Right renal cortex interstitium (tissue), 3 donors: ENCODE measurements at places on chromosomes 7 and 10. TPM values are rescaled to one million over a fixed set of nuclear protein-coding genes. Genes with fewer than 3 reads are reported as not detected.

CHST15 gene
- 20.6 TPM for polyA plus RNA-seq

TLX1 gene
- not detected for polyA plus RNA-seq

CADPS2 gene
- polyA plus RNA-seq, result 60.7 TPM

SLC39A12 gene
- polyA plus RNA-seq, result not detected

LRIT1 gene
- polyA plus RNA-seq, result not detected

PCLO gene
- polyA plus RNA-seq, result 7.6 TPM

PGAM2 gene
- polyA plus RNA-seq, result 2.9 TPM

AASS gene
- polyA plus RNA-seq, result 43.8 TPM

HMX3 gene
- not detected for polyA plus RNA-seq

VSTM4 gene
- 13.4 TPM for polyA plus RNA-seq

ZFAND4 gene
- polyA plus RNA-seq, result 13.4 TPM

EXOC4 gene
- 81.9 TPM for polyA plus RNA-seq

IL15RA gene
- 1.2 TPM for polyA plus RNA-seq

GPR26 gene
- polyA plus RNA-seq, result not detected

UPK3BL2 gene
- polyA plus RNA-seq, result 4.4 TPM

CACNB2 gene
- 3.3 TPM for polyA plus RNA-seq

GRCh38 chr10:43852149-43852548, 203.5 kb upstream of the ZNF32 start:
- no peak for DNase-seq

DNA sequence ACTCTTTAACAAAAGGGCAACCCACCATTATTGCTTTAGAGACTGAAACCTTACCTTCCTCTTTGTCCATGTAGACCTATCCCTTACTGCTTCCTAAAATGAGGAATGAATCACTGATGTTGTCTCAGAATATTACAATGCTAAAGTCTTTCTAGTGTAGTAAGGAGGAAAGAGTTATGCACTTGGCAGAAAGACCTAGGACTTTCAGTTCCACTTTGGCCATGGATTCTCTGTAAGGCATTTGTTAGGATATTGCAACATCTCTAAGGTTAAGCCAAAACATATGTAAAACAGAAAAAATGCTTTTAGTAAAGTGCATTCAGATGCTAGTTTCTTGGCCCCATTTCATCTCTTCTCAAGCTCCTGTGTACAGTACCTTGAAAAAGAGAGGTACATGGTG, 230.9 kb downstream of the PARD3 start:
- no peak for DNase-seq

GRCh38 chr10:47456794-47457527, 27.0 kb downstream of the ANXA8 start:
- DNase-seq, result no peak

DNA sequence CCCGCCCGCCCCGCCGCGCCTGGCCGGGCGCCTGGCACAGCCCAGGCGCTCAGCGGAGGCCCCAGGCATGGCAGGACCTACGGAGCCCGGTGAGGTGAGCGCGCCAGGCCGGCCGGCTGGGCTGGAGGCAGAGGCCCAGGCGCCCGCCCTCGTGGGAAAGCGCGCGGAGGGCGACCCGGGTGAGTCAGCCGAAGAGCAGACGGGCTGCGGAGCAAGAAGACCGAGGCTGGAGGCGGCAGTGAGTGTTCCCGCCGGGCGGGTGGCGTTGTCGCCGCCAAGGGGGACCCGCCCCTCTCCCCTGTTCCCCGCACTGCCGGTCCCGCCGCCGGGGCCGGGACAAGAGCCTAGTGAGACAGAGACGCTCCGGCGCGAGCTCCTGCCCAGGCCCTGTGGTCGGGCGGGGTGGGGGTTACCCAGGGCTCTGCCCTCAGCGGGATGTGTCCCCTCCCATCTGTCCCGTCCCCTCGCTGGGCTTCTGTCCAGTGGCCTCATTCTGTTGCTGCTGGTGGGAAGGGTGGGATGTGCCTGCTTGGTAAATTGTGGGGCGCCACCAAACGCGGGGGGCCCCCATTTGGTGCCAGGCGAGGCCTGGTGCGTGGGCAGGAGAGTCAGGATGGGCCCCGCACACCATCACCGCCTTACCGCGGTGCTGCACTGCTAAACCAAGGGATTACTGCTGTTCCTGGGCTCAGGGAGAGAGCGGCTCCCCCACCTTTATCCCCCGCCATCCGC, 17.0 kb upstream of the NODAL start:
- no peak for DNase-seq

DNA sequence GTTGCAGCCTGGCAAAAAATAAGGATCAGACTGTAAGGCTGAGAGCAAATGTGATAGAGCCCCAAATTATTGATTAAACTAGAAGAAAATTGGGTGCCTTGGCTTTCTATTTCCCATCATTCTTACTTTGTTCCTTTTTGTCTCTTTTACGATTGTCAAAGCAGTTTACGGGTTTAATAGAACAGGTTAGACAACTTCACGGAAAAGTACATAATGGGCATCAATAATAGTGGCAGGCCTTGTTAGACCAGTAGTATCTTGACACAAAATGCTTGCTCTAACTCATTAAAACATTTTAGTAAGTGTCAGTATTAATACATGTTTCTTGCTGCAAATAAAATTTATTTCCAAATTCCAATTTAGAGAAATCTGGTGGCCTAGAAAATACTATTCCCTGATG, 14.5 kb upstream of the GGCT start:
- no peak for DNase-seq

- peak; percentile 45 for DNase-seq
Observed at GRCh38 chr10:59362959-59363381, 621 bp upstream of the FAM13C start.

DNA sequence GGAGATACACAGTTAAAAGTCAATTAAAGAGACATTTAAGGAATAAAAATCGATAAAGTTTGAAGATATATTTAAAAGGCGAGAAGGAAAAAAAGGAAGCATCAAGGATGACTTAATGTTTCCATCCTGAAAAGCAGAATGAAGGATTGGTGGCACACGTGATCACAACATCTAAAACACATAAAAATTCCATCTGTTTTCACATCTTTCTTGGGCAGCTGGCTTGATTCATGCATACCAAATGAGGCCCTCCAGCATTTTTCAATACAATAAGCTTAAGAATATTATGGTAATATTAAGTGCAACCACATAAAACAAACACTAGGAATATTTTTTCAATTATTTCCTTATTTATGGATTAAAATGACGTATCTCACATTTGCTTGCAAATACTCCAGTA, 112.6 kb downstream of the TPK1 start:
- DNase-seq, result no peak

GRCh38 chr10:76337641-76338040, 906.2 kb downstream of the LRMDA start:
- no peak for DNase-seq

GRCh38 chr10:75426880-75427279, 4.5 kb upstream of the LRMDA start:
- no peak for DNase-seq

DNA sequence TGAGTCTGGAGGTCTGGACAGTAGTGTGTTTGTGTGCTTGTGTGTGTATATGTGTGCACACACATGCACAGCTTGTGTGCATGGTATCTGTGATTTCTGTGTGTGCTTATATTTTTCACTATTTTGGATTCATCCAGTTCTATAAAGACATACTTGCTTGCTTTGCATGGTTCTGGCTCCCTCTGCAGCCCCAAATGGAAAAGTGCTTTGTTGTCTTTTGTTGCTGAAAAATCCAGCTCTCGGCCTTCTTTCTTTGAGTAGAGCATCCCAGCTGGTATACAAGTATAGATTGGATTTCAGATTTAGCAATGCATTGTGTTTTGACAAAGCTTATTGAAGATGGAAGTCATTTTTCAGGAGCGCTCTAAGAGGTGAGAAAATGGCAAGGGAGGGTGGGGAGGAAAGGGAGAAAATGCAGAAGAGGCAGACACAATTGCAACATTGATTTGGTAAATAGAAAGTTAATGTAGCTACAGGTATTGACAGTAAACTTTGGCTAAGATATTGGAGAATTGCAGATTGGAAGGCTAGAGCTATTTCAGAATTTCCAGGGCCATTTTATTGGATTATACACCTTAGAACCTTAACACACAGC, 333.9 kb downstream of the AUTS2 start:
- no peak for DNase-seq

- no peak for DNase-seq
Observed at GRCh38 chr10:69317175-69317604, 38.9 kb downstream of the HK1 start.

GRCh38 chr10:20334559-20334958, 518.3 kb downstream of the PLXDC2 start:
- DNase-seq, result no peak

DNA sequence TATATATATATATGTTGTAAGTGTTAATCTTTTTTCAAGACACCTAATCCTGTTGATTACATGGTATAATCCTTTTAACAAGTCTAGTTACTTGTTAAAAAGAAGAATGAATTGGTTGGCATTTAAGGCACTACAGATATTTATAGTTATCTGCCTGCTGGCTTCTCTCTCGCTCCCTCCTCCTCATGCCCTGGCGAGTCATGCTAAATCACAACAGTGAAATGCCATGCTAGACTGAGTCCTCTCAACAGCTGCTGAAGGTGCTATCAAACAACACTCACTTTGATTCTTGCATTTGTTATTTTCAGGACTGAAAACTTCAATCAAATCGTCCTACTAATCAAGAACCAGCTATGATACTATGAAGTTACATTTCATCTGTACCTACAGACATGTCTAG, 15.4 kb downstream of the NRAP start:
- DNase-seq, result no peak

DNA sequence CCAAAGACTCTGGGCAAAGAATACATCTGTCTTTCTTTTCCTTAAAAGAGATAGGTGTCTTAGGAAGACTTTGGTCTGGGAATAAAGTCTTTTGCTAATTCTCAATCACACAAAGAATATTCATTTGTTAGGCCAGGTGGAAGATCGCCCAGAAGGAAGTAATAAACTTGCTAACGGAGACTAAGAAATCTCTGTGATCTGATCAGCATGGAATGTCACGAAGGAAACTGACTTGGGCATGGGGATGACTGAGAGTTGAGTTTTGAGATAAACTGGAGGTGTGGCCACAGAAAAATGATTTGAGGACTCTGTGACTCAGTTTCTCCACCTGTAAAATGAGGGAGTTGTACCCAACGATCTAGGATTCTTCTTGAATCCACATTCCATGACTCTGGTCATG, 161.1 kb upstream of the SVIL start:
- DNase-seq, result no peak

- DNase-seq, result no peak
Observed at GRCh38 chr7:99621271-99621670, 4.5 kb downstream of the ZSCAN25 start.

- no peak for DNase-seq
Observed at GRCh38 chr7:151280388-151281019, 32.0 kb upstream of the SMARCD3 start.

DNA sequence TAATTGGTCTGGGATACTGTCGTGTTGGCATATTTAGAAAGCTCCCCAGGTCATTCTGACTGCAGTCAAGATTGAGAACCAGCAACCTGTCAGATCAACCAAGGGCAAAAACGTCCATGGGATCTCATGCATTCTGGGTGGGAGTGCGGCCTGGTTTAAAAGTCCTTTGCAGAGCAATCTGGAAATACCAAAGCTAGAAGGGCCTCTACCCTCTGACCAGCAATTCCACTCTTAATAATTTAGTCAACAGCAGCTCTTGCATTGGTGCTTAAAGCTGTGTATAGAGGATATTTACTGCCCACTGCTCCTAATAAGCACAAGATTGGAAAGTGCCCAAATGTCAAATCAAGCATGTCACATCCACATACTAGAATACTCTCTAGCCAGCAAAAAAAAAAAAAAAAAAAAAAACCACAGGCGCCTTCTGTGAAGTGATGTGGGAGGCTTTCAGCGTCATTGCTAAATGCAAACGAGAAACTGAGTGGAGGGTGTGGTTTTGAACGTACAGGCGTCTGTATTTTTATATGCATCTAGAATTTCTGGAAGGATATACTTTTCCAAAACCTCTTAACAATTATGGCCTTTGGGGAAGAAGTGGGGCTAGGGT, 44.8 kb upstream of the HSPA12A start:
- DNase-seq, result no peak

DNA sequence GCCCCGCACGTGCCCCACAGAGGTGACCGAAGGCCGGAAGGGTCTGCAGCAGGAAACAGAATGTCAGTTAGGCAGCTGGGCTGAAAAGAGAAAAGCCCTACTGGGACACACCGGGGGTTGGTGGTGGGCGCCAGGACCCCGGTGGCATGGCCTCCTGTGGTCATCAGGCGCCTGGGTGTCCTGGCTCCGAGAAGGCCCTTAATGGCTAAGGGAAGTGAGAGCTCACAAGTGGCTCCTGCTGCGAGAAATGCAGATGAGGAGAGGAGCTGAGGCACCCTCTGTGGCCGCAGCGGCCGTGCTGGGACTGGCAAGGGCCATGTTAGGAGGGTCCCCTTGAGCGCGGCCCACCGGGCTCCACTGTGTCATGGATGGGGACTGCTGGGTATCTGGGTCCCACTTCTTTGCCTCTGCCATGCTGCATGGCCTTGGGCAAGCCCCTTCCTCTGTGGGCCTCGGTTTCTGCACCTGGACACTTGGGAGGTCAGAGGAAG, 79.2 kb upstream of the GNA12 start:
- no peak for DNase-seq

- DNase-seq, result no peak
Observed at GRCh38 chr7:105713488-105714465, 132.5 kb upstream of the EFCAB10 start.

DNA sequence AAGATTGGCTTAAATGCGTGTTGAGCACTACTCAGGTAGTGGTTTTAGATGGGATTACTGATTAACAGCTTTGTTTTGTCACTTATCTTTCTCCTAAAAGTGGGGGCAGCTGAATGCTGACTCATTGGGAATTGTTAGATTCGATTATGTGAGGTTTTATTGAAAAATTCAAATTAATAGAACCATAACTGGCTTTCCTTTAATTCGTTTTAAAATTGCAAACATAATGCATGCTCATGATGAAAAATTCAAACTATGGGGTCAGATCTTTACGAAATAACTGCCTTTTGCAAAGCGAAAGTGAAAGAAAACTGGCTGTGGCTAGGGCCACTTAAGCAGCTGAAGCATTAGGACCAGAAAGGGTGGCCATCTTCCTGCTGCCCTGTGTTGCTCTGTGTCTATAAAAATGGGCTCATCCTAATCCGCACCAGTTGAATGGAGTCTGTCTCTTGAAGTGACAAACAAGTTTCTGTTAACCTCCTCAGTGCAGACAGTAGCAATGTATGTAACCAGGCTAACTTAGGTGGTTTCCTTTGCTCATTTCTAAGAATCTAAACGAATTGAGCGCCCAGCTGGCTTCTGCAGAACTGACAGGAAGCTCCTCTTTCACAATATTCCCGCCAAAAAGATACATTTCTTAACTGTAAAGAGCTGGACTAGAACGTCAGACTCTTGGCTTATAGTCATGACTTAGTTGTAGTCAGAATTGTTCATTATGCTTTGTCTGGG, 27.8 kb downstream of the DENND10 start:
- DNase-seq, result no peak

- DNase-seq, result no peak
Observed at GRCh38 chr7:24967696-24968095, 12.3 kb downstream of the OSBPL3 start.
